ENCODE measurements at places on chromosomes 7 and 10. TPM values are rescaled to one million over a fixed set of nuclear protein-coding genes. Genes with fewer than 3 reads are reported as not detected.

The MET gene
- total RNA-seq = 50.3 TPM

The ABCA13 gene
- total RNA-seq = not detected

The CLCN1 gene
- not detected for total RNA-seq

The NUDT13 gene
- 2.2 TPM for total RNA-seq

The PRKAR2B gene
- 16.0 TPM for total RNA-seq

The TUBAL3 gene
- total RNA-seq = not detected

The WEE2 gene
- total RNA-seq = 0.11 TPM

The HMX3 gene
- total RNA-seq = not detected

The C10orf143 gene
- 0.69 TPM for total RNA-seq

The NME8 gene
- not detected for total RNA-seq

The PLAC9 gene
- total RNA-seq = 2.4 TPM

The TLX1 gene
- not detected for total RNA-seq

The NACAD gene
- 0.43 TPM for total RNA-seq

The MYH16 gene
- total RNA-seq = not detected

The CALML5 gene
- total RNA-seq = not detected

The CAV1 gene
- total RNA-seq = 781 TPM

The ASZ1 gene
- total RNA-seq = not detected

The PKD1L1 gene
- total RNA-seq = 0.11 TPM

The ECHDC3 gene
- 21.7 TPM for total RNA-seq

The POU6F2 gene
- not detected for total RNA-seq

The SP8 gene
- not detected for total RNA-seq

The MOGAT3 gene
- total RNA-seq = not detected

The BHLHA15 gene
- total RNA-seq = 0.87 TPM

The EBLN1 gene
- total RNA-seq = not detected

The HECW1 gene
- not detected for total RNA-seq

The SYT15B gene
- 1.2 TPM for total RNA-seq

The ANKRD7 gene
- total RNA-seq = 0.22 TPM

The MSMB gene
- total RNA-seq = not detected

The RPEL1 gene
- total RNA-seq = 0.09 TPM

The GNGT1 gene
- total RNA-seq = not detected

The COL26A1 gene
- not detected for total RNA-seq

The TSPAN12 gene
- total RNA-seq = 128 TPM

The DGKB gene
- total RNA-seq = not detected

The PNLIPRP2 gene
- total RNA-seq = not detected

The HK1 gene
- total RNA-seq = 77.8 TPM

The VTI1A gene
- 19.1 TPM for total RNA-seq

The PGAM2 gene
- not detected for total RNA-seq

The IL15RA gene
- total RNA-seq = 9.9 TPM

The SUN3 gene
- total RNA-seq = not detected

The NUDCD3 gene
- total RNA-seq = 85.8 TPM

The OR2F2 gene
- total RNA-seq = not detected

The XRCC2 gene
- 1.4 TPM for total RNA-seq

The AKR1C8 gene
- total RNA-seq = not detected

The ETV1 gene
- total RNA-seq = 13.9 TPM

The AKR1D1 gene
- not detected for total RNA-seq

The GPR37 gene
- 0.22 TPM for total RNA-seq

The MORN4 gene
- 2.3 TPM for total RNA-seq

The HMX2 gene
- total RNA-seq = not detected

The HOXA10 gene
- 1.8 TPM for total RNA-seq

The PAPSS2 gene
- 218 TPM for total RNA-seq

The UTF1 gene
- not detected for total RNA-seq

The SLC16A12 gene
- total RNA-seq = not detected
